ENCODE measurements at places on chromosomes 4 and X.

- DNase-seq, result no peak
Measured at GRCh38 chrX:7500386-7500785, 342.6 kb upstream of the VCX start.

DNA sequence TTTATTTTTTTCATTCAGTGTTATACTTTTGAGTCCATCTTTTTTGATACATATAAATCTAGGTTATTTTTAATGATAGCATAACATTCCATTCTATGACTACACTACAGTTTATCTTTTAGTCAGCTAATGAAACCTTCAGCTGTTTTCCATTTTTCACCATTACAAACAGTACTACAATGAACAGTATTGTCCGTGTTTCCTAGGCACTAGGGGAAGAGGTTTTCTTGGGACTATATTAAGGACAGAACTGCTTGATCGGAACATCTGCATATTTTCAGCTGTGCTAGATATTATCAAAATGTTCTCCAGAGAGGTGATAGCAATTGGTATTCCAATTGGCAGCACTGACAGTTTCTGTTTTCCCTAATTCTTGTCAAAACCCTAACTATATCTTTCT is 44.3 kb upstream of the HCCS start:
- DNase-seq, result no peak

GRCh38 chr4:71322425-71322824 is 16.4 kb upstream of the SLC4A4 start:
- no peak for DNase-seq

GRCh38 chr4:118265312-118266144 is 87.3 kb downstream of the PRSS12 start:
- DNase-seq, result peak; percentile 26

DNA sequence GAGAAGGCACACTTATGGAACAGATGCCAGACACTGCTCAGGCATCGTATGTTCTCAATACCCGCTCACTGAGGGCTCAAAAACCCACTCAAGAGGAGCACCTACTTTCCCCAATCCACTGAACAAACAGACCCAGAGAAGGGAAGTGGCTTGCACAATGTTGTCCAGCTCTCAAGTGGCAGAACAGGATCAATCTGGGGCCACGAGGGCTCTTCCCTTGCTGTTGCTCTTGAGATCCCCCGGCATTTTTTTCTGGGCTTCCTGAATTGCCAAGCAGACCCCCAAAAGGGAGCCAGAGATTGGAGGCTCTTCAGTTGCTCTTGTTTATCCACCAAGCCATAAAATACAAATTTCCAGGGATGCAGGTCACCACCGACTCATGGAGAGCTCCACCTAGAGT is 35.7 kb downstream of the IDS start:
- no peak for DNase-seq

GRCh38 chr4:163606896-163607691 is 112.6 kb downstream of the TMA16 start:
- no peak for DNase-seq

- no peak for DNase-seq
Measured at GRCh38 chr4:41656572-41657520, 91.7 kb downstream of the PHOX2B start.

DNA sequence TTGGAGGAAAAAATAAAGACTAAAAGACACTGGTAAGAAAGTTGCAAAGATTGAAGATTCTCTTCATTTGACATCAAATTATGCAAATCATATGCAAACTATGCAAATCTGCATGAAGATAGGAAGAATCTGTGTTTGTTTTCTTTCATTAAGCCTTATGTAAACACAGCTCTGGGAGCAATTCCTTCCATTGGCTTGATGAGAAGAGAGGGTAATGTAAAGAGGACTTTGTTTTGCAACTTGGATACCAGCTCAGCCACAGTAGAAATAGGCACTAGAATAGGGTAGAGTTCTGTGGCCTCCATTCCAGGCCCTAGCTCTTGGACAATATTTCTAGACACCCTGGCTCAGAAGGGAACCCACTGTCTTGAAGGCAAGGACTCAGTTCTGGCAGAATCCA is 388.4 kb upstream of the RASGEF1B start:
- DNase-seq, result no peak

GRCh38 chr4:180808862-180809261 is 1434.3 kb upstream of the TENM3 start:
- DNase-seq, result no peak

- no peak for DNase-seq
Measured at GRCh38 chrX:79259073-79259689, 108.0 kb downstream of the ITM2A start.

DNA sequence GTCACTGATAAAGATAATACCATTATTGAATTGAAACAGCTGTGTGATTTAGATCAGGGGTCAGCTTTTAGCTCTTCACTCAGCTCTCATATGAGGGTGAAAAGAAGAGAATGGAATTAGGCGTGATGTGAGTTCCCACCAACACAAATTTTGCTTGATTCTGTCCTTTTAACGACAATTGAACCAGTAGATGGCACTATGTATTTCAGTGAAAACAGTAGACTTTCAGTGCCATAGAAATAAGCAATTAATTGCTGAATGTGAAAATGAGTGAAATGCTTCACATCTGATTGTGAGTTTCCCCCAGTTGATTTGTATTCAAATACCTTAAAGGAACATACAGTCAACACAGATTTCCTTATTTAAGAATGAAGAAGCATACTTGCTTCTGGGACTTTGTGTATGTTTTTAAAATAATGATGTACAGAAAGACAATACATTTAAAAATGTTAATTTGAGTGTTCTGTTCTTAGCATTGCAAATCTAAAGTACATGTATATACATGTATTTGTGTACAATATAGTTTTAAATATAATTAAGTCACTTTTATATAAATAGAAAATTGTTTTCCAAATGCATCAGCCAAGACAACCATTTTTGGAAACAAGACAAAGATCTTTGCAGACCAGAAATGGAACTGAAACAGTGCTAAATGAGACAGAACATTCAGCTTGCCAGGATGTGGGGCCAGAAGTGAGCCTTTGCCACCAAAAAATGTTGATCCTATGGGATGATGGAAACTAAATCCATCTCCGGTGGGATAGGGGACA is 178.8 kb downstream of the SNCA start:
- DNase-seq, result no peak
